ENCODE measurements at places on chromosomes 5 and 9. TPM values are rescaled to one million over a fixed set of nuclear protein-coding genes. Genes with fewer than 3 reads are reported as not detected.

NR2F1-AS1 gene
- total RNA-seq: 16.1 TPM

ZNF354C gene
- total RNA-seq: 6.1 TPM

GRCh38 chr5:158198636-158199035 lies 339.7 kb upstream of the CLINT1 start:
- DNase-seq: no peak

GRCh38 chr5:174491265-174491664 lies 233.1 kb upstream of the MSX2 start:
- no peak for DNase-seq

CFAP90 gene
- not detected for total RNA-seq

- no peak for DNase-seq
Measured at GRCh38 chr9:4935001-4935672, 49.9 kb upstream of the JAK2 start.

- DNase-seq: peak; percentile 2
Measured at GRCh38 chr9:76116913-76117312, 226.4 kb downstream of the PCSK5 start.

GRCh38 chr5:72920690-72921502 lies 34.9 kb upstream of the FCHO2 start:
- peak; percentile 35 for DNase-seq

DNA sequence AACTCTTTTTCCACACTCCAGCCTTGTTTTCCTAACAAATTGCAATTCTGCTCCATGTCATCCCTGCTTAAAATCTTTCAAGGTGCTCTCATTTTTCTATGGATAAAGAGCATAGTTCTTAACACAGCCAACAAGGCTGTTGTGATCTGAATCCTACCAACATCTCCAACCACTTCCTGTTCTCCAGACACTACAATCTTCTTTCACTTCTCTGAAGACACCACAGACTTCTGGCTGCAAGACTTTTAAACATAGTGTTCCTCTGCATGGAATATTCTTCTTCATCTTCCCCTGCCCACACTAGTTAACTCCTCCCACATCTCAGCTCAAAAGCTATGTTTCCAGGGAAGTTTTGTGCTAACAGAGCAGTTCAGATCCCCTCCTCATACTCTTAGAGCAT lies 404.8 kb downstream of the MAN2A1 start:
- no peak for DNase-seq
